Cardiac fibroblast (primary cell): ENCODE measurements at places on chromosomes 16 and 17.
A peak's percentile ranks its signal among the peaks of the same experiment; 100 is the strongest.

GRCh38 chr17:72527789-72528188 is 407.0 kb downstream of the SOX9 start:
- no peak for DNase-seq

- no peak for DNase-seq
Observed at GRCh38 chr16:83312015-83312717, 495.6 kb upstream of the HSBP1 start.

DNA sequence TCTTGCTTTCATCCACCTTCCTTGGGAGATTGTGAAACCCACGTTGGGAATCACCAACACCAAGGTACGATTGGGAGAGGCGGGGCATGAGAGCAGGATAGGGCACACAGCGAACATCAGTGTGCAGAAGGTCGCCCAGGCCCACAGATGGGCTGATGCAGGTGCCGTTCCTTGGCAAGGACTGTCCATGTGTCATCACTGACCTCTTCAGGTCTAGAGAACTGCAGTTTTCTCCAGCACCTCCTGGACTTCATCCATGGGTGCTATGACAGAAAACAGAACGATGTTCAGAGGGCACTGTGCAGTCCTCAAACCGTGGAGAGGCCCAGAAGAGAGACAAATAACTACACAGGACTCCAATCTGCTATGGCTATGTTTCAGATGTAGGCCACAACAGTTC is 23.9 kb upstream of the TAT start:
- no peak for DNase-seq

GRCh38 chr17:82932518-82933310 is 92.9 kb upstream of the ZNF750 start:
- DNase-seq = peak; percentile 31

DNA sequence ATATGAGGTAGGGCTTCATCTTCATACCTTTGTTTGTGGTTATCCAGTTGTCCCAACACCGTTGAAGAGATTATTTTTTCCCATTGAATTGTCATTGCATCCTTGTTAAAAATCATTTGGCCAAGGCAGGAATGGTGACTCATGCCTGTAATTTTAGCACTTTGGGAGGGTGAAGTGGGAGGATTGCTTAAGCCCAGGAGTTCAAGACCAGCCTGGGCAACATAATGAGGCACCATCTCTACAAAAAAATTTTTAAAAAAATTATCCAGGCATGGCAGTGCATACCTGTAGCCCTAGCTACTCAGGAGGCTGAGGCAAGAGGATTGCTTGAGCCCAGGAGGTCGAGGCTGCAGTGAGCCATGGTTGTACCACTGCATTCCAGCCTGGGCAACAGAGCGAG is 223.9 kb downstream of the TANC2 start:
- no peak for DNase-seq

DNA sequence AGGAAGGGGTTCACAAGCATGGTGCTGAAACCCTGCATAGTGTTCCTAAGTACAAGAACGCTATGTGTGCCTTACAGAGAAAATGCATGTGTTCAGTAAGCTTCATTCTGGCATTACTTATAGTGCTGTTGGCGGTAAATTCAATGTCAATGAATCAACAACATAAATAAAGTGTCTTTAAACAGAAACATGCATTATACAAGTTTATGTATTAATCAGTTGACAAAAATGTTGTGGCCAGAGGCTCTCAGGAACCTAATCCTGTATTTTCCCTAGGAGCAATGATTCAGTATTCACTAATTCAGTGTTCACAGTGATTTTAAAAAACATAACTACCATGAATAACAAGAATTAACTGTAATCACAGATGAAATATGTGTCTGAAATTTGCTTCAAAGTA is 47.1 kb upstream of the MYOCD start:
- DNase-seq = peak; percentile 85

- peak; percentile 35 for DNase-seq
Observed at GRCh38 chr17:47244697-47245096, 8.9 kb upstream of the ITGB3 start.

- DNase-seq = peak; percentile 41
Observed at GRCh38 chr17:78723001-78723796, 58.9 kb downstream of the CYTH1 start.

GRCh38 chr17:30513346-30513745 is 36.1 kb downstream of the GOSR1 start:
- DNase-seq = peak; percentile 10

GRCh38 chr16:5776876-5777275 is 679.3 kb upstream of the EEF2KMT start:
- no peak for DNase-seq

DNA sequence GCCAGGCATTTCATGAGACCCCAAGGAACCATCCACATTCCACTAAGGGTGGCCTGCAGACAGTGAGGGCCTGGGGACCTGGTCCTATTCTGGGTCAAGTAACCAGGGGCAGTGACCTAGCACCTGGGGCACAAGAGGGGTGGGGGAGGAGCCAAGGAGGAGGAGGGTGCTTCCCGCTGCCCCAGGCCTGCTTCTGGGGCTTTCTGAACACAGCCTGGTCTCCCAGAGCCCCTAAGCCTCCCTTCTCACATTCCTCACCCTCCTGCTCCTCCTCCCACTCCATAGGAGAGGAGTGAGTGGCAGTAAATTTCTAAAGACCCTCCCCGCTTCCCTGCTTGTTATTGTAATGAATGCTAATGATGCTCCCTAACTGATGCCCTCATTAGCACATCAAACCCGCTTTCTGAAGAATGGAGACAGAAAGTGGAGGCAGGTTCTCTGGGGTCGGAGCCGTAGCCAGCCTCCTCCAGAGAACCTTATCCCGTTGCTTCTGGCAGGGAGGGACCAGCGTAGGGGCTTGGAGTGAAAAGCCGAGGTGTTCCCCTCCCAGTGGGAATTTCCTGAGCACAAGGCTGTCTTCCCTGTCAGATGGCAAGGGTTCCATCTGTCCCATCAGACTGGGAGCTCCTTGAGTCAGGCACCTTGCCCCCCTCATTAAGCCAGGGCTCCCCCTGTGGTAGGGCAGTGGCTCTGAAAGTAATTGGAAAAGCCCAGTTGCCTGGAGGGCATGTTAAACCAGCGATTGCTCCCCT is 3.7 kb upstream of the SRCIN1 start:
- DNase-seq = no peak

DNA sequence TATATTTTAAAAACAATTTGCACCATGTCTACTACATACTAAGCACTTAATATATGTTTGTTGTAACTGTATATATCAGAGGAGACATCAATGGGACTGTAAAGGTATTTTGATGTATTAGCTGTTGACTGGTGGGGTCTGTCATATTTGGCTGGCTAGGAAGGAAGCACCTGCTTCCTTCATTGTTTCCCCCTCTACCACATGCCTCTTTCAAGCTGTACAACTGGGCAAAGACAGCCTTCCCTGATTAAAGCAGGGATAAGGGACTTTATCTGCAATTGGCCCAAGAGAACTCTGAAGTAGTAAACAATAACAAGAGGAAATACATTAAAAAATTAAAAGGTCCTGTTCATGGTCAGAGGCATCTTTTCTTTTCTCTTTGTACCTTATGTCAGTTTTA is 5.5 kb upstream of the SLFN12L start:
- DNase-seq = no peak

GRCh38 chr17:19301274-19301951 is 61.1 kb downstream of the B9D1 start:
- DNase-seq = no peak

DNA sequence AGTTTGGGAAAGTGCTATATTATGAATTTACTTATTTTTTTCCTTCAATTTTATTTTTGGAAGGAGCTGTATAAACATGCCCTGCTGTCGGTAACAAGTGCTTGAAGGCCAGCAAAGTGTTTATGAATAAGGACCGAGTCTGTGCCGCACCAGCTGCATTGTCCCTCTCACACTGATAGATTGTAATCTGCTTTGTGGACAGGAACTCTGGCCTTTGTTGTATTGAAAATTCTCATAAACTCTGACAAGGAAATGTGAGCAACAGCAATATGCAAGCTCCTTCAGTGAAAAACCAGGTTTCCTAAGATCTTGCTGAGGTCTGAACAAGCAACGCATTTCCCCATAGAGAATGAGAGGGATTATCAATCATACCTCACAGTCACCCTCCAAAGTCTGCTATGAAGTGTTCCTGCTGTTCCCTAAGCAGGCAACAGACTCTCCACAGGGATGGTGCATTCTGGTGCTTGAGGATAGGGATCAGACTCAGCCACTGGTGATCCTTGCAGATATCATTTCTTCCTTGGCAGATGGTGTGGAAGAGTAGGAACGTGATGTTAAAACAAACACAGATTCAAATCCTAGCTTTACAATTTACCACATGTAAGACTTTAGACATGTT is 109.6 kb downstream of the KCNJ2 start:
- no peak for DNase-seq

DNA sequence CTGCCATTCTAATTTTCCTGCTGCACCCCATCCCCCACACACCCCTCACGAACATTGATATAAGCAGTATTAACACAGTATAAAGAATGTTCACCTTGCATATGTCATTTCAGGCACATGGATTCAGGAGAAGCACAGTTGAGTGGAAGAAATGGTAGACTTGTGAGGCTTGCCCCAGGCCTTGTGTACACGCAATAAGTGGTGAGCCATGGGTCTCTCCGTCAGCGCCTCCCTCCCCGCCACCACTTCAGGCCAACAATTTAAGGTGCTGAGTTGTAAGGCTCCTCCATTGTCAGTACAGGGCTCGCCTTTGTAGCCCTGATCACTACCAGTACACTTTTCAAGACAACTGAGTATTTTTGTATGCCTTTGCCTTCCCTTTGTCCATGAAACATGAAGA is 12.2 kb upstream of the CLEC18C start:
- no peak for DNase-seq

DNA sequence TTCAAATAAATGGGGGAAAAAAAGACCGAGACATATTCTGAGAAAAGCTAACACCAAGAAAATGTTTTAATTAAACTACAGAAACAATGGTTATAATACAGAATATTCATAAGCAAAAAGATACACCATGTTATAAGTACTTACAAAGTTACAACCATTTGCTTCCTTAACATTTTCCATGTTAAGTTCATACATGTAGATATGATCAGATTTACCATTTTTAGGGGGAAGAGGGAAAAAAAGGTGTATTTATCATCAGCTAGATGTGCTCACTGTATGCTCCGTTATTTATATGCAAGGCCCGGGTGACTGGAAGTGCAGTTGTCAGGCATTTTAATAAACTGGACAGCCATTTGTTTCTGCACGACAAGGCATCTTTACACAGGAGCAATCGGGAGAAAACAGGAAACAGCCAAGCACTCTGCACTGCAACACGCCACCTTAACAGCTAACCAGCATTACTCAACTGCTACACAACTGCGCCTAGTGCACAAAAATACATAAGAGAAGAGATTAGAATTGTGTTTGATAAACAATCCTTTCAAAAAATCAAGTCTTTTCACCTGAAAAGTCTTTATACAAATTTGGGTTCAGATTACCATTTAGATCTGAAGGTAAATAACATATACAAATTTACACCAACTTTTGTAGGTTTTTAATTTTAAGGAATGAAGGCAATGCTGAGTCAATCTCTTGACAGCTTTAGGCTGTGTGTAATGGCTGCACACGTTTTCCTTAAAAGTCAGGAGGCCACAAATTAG is 2.9 kb downstream of the SRSF2 start:
- DNase-seq = peak; percentile 54

DNA sequence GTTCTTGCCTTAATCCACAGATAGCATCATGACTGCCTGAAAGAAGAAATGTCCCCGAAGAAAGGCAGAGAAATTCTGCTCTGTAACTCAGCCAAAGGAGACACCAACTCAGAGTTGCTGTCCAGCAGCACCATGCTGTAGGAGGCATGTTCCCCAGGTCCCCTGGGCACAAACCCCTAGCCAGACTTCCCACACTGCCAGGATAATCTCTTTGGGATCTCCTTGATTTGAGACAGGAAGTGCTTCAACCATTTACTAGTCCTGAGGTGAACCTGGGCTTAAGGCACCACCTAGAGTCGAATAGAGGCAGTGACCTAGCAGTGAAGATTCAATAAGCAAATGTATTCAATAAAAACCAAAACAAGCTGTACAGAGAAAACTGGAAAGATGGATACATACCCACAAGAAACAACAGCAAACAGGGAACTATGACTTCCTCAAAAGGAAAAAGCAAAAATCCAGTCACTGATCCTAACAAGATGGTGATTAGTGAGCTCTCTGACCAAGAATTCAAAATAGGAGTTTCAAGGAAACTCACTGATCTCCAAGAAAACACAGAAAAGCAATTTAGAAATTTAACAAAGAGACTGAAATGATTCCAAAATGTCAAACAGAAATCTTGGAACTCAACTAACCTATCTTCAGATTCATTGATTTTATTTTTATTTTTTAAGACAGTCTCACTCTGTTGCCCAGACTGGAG is 5.7 kb downstream of the OR4D2 start:
- DNase-seq = peak; percentile 42

GRCh38 chr17:30095507-30096244 is 20.9 kb upstream of the NSRP1 start:
- peak; percentile 89 for DNase-seq

- DNase-seq = no peak
Observed at GRCh38 chr17:76017481-76018339, 9.4 kb downstream of the EVPL start.

DNA sequence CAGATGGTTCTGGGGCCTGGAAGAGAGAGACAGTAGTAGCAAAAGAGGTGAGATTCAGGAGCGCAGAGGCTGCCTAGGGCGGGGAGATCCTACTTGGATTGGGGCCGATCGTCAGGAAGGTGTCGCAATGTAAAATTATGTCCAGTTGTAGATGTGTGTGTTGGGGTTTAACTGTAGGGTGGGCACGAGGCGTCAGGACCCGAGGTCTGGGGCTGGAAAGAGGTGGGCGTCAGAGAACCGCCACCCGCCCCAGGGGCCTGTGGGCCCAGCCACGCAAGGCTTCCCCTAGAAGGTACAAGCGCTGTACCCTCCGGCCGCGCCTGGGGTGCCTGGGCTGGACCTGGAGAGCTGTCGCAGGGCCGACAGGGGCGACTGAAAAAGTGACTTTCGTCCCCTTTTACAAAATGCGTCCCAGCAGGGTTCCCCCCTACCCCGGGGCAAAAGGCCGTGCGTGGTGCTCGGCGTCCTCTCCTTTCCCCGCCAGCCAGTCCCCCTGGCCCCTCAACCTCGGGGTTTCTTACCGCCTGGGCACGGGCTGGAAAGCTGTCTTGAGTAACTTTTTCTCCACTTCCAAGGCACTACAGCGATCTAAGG is 2.8 kb downstream of the IRX3 start:
- no peak for DNase-seq

DNA sequence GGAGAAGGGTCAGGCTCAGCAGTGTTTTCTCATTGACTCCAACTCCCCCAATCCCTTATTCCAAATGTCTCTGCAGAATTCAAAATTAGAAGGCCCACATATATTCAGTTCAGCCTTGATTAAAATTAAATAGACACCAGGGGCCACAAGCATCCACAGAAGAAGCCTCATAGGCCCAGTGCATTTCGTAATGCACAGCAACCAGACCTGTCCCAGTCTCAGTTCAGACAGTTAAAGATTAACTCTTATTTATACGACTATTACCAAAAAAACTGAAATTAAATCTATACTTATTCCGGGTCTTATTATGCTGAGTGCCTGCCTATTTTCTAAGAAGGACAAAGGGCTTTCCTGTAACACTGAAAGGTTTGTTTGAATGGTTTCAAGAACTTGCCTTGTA is 41.8 kb upstream of the GSG1L start:
- DNase-seq = no peak
